ENCODE measurements at places on chromosomes 7 and 10.

DNA sequence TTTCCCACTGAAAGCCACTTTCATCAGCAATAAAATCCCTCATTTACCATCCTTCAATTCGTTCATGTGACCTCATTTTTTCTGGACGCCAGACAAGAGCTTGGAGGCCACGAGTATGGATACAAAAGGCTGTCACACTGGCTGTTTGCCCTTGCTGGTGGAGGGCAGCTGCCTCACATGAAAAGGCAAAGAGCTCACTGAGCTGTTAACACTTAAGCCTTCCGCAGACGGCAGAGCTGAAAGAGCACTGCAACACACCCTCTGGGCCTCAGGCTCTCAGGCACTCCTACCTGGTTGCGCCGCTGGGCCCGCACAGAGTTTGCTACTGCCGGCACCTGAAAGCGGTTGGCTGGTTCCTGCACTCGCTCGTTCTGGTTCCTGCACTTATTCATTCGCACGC is 193.5 kb downstream of the CFTR start:
- no peak for DNase-seq

GRCh38 chr7:153034791-153035190 is 275.2 kb downstream of the ACTR3B start:
- DNase-seq = no peak

DNA sequence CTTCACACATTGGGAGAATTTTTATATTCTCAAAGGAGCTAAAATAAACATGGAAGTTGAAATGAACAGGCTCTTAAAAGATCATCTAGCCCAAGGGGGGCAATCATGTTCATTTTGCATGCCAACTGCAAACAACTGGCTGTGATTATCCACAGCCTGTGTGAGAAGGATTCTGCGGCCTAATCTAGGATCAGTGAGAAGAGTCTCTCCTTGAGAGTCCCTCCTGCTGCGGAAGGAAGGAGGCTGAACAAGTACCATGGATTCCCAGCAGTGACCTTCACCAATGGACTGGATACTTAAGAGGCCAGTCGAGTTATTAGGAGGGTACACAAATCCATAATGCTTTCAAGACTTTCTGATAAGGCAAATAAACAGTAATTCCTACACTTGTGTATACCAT is 76.7 kb downstream of the IGF2BP3 start:
- DNase-seq = no peak

DNA sequence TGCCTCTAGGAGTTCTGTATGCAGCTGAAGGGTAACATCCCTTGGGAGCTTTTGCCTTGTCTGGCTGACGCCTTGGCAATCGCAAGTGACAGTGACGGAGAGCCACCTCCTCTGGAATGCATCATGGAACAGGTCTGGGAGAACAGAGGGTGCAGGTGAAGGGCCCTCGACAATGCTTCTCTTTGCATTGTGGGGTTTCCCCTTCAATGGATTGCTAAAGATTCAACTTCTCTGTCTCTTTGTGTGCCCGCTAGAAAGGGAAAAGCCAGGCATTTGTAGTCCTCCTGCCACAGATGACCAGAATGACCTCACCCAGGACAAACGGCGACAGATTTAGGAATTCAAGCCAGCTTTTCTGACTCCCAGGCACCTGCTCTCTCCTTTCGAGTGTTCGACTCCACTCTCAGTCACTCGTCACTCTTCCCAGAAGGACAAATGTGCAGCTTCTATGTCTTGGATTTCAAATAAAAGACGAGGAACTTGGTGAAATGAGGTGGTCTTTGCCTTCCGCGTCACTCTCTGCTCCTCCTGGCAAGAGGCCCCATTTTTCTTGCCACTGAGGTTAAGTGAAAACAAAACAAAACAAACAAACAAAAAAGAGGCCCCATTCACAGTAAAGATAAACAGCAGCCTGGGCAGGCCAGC is 26.1 kb downstream of the IL2RA start:
- DNase-seq = no peak

DNA sequence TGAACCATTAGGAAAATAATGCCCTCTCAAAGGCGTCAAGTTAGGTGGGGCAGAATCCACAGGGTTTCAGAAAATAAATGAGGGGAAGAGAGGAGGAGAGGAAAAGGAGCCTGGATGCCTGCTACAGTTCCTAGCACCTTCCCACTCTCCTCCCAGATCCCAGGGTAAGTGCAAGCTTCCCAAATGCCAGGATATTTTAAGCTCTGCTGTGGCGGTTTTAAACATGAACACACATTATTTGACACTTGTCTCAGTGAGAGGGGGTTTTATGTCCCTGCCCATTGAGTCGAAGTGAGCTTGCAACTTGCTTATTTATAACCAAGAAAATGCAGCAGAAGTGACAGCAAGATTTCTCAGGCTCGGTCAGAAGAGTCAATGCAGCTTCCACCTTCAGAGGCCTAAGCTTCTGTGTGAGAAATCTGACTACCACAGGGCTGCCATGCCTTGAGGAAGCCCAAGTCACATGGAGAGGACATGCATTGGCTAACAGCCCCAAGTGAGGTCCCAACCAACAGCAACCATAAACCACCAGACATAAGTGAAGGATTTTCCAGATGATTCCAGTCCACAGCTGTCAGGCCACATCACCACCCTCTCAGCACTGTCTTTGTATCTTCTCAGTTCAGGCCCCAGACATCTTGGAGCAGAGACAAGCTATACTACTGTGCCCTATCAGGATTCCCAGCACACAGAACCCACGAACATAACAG is 17.9 kb upstream of the BMPER start:
- DNase-seq = no peak
